ENCODE measurements at places on chromosomes 16 and 17.

DNA sequence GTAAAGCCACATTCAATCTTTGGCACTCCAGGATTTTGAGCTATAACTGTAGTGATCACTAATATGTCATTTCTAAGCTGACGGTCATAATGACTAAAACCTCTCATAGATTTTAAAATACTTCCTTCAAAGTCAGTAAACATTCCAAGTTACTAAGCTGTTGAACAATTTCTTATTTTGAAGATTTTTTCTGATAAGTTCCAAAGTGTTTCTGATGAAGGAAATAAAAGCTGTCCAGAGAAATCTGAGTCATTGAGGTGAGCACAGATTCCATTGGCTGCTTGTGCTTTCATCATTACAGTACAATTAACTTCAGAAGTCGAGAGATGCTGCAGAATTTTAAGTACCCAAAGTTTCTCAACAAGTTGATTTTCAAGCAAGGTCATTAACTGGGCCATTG lies 23.9 kb downstream of the NLRC5 start:
- no peak for DNase-seq

GRCh38 chr17:77182205-77183172 lies 41.7 kb downstream of the SEC14L1 start:
- no peak for DNase-seq

- DNase-seq = no peak
These were observed 13.5 kb upstream of the LYRM9 start for GRCh38 chr17:27906623-27907022.

DNA sequence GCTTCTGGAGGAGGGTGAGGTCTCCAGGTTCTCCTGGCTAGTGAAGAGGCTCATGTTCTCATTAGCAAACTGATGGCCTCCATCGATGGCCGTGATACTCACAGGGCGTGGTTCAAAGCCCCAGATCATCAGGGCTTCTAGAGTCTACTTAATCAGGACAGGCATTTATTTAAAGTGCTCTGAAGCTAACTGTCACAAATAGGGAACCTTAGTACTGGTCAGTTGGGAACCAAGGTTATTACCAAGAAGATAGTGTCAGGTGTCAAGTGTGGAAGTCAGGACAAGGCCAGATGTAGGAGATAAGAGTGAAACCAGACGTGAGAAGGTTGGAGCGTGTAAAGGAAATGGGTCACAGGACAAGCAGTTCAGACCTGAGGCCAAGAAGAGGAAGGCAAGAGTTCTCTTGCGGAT lies 56.9 kb downstream of the PIGL start:
- no peak for DNase-seq

Measured in HFF-Myc (cell line).